ENCODE measurements at places on chromosomes 2 and 18.

DNA sequence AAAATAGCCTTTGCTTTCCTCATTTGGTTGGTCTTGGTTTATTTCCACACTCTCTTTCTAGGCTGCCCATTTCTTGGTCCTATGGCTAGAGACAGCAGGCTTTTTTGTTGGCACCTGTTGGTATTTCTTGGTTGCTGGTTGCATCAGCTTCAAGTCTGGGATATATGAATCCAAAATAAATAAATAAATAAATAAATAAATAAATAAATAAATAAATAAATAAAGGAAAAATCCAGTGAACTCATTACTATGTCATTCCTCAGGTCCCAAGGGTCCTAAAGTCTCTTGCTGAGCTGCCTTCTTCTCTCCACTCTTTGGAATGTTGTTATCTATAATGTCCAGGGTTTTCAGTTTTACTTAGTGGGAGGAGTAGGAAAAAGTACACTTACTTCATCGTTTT, 165.9 kb upstream of the MEX3C start:
- DNase-seq: no peak

DNA sequence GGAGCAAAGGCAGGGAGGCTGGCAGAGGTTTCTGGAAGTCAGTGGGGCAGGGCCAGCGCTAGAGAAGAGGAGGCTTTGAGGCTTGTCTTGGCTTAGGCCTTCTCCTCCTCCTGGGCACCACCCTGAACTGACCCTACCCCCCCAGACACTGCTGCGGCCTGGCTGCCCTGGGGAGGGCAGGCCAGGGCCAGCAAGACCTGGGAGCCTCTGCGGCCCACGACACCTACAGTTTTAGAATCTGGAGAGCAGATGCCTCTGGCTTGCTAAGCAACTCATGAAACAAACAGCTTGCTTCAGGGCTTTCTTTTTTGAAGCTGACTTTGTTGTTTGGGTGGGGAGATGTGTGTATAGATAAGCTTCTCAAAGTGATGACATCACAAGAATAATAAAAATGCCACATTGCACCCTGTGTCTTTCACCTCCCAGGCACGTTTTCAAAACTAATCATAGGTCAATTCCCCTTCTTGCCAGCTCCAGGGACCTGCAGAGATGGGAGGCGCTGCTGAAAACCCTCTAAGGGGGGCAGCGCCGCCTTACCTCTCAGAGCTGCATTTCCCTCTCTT, 46.2 kb upstream of the SMAD7 start:
- no peak for DNase-seq

DNA sequence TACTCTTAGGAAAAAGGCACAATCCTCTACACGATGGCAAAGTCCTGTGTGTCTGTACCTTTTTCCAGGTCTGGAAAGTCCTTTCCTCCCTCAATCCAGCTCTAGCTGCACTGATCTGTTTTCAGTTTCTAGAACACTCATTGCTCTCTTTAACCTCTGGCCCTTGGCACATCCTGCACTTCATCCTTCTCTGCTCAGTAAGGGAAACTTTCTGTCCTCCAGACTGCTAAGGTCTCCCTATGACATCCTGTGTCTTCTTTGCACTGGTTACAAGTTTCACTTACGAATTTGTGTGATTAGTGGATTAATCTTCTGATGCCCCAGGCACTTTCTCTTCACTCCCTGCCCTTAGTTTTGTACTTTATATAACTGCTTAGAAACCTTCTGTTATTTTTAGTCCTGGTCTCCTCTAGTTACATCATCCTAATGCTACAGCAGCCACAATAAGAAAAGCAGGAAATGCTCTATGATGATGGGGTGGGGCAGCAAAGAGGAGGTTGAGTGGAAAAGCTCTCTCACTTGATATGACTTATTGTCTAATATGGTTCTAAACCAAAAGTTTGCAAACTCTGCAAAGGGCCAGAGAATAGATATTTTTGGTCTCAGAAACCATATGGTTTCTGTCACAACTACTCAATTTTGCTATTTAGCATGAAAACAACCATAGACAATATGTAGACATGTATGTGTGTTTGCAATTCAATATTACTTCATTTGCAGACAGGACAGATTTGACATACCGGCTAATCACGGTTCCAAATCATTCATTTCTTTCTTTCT, 568.2 kb downstream of the THSD7B start:
- no peak for DNase-seq

GRCh38 chr2:36178384-36178783, 177.2 kb upstream of the CRIM1 start:
- no peak for DNase-seq

DNA sequence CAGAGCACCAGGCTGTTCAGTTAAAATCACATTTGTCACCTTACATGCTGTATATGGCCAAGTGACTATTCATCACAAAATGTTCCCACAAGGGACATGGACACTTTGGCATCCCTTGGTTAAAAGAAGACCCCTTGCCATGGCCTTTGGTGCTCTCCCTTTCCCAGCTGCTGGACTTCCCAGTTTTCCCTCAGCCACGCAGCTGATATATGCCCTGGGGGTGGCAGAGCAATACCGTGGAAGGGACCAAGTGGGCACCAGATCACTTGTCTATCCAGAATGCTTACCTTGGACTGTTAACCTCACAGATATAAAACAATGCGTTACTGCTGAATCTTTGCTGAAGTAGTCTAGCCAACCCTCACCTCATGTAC, 35.3 kb downstream of the PAIP2B start:
- DNase-seq: no peak

- no peak for DNase-seq
Observed at GRCh38 chr2:215961981-215962380, 51.4 kb downstream of the MREG start.

DNA sequence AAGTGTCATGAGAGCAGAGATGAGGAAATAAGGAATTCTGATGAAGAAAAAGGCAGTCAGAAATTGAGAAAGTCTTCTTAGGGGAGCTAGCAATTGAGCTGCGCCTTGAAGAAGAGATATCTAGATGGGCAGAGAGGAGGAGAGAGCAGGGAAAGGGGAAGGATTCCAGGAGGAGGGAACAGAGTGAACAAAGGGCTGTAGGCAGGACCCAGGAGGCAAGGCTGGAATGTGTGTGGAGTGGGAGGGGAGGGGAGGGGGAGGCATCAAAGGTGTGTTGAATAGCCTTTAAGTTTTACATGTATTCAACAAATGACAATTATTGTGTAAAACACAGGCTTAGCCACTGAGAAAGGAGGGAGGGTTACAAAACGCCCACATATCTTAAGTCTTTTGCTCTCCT, 164.5 kb downstream of the TDRD15 start:
- DNase-seq: no peak

All from cortex of kidney (tissue), 1 donor.